Mucosa of descending colon (tissue), 3 donors: ENCODE measurements at places on chromosomes 13 and 19. TPM values are rescaled to one million over a fixed set of nuclear protein-coding genes. Genes with fewer than 3 reads are reported as not detected.
A peak's percentile ranks its signal among the peaks of the same experiment; 100 is the strongest.

DNA sequence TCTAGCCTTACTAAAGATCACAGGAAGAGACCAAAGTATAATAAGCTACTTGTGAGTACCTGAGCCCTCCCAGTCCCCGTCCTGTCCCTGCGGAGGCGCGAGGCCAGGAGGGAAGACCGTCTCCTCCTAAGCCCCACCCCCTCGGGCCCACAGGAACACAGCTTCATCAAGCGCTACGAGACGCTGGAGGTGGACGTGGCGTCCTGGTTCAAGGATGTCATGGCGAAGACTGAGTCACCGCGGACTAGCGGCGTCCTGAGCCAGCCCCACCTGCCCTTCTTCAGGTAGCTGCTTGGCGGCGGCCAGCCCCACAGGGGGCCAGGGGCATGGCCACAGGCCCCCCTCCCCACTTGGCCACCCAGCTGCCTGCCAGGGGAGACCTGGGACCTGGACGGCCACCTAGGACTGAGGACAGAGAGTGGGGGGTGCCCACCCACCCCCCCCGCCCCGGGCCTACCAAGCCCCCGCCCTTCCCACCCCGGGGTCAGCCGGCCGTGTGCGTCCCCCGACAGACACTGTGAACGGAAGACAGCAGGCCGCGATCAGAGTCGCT is 2.4 kb upstream of the TGFBR3L start:
- no peak for DNase-seq

DNA sequence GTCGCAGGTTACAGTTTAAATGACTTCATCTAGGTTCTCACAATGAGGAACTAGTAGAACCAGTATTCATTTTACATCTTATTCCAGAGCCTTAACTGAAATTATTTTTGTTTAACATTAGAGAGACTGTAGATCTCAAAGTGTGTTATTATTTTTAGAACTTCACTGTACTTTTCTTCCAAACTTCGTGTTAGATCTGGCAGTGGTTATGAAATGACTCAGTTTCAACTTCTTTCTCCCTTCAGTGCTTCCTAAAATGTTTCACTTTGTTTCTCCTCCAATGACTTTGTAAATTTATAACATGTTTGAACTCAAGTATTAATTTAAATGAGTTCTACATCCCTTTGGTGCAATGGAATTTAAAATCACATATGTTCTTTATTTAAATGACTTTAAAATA is 139.3 kb downstream of the PCDH9 start:
- no peak for DNase-seq

SULT2A1 gene
- total RNA-seq: 0.67 TPM

LGALS14 gene
- not detected for total RNA-seq

GEMIN7 gene
- 14.4 TPM for total RNA-seq

DNA sequence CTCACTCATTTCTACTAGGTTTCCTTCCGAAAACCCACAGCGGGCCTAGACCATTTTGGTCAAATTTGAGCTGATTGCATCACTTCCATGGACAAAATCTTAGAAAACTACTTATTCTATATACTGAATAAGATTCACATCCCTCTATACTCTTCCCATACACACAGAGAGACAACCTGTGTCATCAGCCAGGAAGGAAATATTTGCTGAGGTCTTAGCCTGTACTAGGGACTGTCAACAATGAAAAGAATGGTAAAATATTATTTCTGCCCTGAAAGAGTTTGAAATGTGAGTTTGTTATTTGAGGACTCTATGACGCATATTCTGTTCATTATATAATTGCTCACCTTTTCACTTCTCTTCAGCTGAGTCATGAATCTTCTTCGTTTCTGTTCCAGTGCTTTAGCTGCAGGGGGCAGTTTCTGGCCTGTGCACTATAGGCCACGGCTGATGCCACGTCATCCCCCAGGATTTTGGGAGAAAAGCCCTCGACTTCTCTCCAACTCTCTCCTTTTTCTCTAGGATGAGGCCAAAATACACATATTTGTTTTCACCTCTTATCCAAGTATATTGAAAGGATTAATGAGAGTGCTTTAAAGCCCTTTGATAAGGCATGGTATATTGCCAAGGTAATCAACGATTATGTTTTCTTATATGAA is 47.7 kb downstream of the GSX1 start:
- DNase-seq: no peak

GRCh38 chr19:56633021-56633420 is 9.9 kb upstream of the SMIM17 start:
- no peak for DNase-seq

ZNF575 gene
- 18.2 TPM for total RNA-seq

PSG7 gene
- not detected for total RNA-seq

- DNase-seq: no peak
Observed at GRCh38 chr19:41847351-41848105, 2.7 kb downstream of the DMRTC2 start.

ELANE gene
- total RNA-seq: 1.2 TPM

DNA sequence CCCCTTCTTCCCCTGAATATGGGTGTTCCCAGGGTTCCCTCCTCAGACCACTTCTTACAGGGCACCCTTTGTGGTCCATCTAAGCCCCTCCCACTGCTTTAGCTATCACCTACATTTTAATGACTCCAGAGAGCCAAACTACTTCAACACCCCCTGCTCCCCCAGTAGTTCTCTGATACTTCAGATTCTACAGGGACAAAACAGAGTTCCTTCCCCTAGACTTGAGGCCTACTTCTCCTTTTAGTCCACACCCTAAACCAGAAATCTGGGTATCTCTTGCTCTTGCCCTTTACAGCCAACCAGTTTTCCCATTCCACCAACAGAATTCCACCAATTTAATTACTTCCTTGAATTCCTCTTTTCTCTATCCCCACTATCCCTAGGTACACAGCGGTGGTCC is 107.2 kb downstream of the KCNRG start:
- DNase-seq: no peak

- no peak for DNase-seq
Observed at GRCh38 chr19:32910874-32911273, 41.3 kb upstream of the SLC7A9 start.

GRCh38 chr19:4448147-4448985 is 9.2 kb downstream of the UBXN6 start:
- no peak for DNase-seq

SYNGR4 gene
- total RNA-seq: 0.41 TPM

- DNase-seq: no peak
Observed at GRCh38 chr19:18053576-18054219, 33.0 kb downstream of the IL12RB1 start.

- no peak for DNase-seq
Observed at GRCh38 chr13:35593651-35594050, 117.2 kb upstream of the MAB21L1 start.

GRCh38 chr13:42140494-42140893 is 92.0 kb downstream of the DGKH start:
- no peak for DNase-seq

GRCh38 chr13:94382517-94382916 is 97.0 kb downstream of the DCT start:
- no peak for DNase-seq

ATP4A gene
- not detected for total RNA-seq

GRCh38 chr13:73198991-73199411 is 140.2 kb downstream of the KLF5 start:
- no peak for DNase-seq

GRCh38 chr13:97715763-97716162 is 237.7 kb upstream of the IPO5 start:
- no peak for DNase-seq

OR7G2 gene
- total RNA-seq: not detected

LSR gene
- 123 TPM for total RNA-seq

- no peak for DNase-seq
Observed at GRCh38 chr13:47853236-47853635, 147.8 kb downstream of the SUCLA2 start.

MCEMP1 gene
- total RNA-seq: not detected

GRCh38 chr19:5273782-5274181 is 66.8 kb downstream of the PTPRS start:
- no peak for DNase-seq

GRCh38 chr13:23588666-23589065 is 18.5 kb downstream of the TNFRSF19 start:
- no peak for DNase-seq

DNA sequence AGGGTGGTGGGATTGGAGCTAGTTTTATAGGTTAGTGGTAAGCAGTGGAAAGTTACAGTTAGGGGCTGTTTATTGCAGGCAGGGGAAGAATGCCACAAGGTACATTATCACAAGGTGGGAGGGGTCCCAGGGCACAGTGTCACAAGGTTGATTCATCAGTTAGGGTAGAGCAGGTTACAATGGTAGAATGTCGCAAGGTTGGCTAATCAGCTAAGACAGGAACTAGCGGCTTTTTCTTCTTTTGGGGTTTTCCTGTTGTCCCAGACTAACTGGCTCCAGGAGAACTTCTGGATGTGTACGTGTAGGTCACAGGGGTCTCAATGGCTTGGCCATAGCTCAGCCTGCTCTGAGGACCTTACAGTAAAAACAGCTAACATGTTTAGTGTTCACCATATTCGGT is 1221.1 kb downstream of the SLITRK1 start:
- no peak for DNase-seq

XAB2 gene
- 30.7 TPM for total RNA-seq

GRCh38 chr19:53467485-53468262 is at the start of gene ZNF813:
TSS of gene ZNF813 (plus strand) at chr19:53467733. CDS start at chr19:53483823, 16,090 bp downstream.
- peak; percentile 99 for DNase-seq

DNA sequence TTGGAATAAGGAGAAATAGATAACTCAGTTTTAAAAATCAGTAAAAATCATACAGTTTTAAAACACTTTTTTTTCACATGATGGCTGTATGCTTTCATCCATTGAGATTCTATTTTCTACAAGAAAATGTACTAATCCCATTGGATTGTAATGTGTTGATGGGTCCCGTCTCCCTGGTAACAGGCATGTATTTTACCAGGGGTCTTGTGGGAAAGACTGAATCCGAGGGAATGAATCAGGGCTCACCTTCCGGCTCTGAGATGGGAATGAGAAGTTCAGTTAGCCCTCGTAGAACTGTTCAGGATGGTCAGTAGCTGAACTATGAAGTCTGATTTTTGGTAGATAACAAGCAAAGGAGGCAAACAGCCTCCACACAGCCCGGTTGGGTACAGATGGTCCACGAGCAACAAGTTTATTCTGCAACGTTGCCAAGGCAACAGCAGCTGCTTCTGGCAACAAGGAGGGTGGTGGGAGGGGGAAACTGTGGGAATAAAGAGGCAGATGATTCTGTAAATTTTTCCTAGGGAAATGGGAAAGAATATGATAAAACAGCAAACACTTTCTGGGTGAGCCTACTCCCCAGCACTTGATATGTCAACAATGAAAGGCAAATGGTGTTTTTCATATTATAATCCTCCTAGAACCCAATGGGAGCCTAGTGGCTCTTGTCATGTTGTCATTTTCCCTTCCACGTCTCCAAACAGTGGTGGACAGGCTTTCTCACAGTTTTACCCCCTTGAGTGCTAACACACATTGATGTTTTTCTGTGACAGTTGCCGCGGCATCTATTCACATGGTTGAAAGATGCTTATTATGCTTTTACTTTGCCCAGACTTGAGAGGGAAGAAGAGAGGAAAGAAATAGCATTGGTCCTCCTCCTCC is 12.4 kb upstream of the SIAH3 start:
- DNase-seq: no peak

DNA sequence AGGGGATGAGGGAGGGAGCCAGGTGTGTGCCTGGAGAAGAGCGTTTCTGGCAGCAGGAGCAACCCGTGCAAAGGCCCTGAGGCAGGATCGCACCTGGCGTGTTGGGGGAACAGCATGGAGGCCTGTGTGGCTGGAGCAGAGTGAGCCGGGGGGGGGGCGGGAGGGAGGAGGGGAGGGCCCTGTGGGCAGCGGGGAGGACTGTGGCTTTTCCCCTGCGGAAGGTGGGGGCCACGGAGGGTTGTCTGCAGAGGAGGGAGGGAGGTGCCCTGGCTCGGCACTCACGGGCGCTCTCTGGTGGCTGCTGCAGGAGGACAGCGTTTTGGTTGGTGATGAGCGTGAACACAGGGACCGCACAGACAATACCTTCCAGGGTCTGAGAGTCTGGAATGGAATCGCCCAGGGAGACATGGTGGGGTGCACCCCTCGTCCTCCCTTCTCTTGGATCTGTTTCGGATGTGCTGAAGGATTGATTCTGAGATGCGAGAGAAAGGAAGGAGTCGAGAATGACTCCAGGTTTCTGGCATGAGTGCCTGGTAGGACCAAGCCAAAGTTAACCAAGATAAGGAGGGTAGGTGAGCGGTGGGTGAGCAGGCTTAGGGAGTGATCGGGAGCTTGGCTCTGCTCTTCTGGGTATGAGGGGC is 6.5 kb downstream of the RAB11B start:
- peak; percentile 66 for DNase-seq

- DNase-seq: no peak
Observed at GRCh38 chr19:15998166-15998565, 49.4 kb downstream of the OR10H4 start.

DNA sequence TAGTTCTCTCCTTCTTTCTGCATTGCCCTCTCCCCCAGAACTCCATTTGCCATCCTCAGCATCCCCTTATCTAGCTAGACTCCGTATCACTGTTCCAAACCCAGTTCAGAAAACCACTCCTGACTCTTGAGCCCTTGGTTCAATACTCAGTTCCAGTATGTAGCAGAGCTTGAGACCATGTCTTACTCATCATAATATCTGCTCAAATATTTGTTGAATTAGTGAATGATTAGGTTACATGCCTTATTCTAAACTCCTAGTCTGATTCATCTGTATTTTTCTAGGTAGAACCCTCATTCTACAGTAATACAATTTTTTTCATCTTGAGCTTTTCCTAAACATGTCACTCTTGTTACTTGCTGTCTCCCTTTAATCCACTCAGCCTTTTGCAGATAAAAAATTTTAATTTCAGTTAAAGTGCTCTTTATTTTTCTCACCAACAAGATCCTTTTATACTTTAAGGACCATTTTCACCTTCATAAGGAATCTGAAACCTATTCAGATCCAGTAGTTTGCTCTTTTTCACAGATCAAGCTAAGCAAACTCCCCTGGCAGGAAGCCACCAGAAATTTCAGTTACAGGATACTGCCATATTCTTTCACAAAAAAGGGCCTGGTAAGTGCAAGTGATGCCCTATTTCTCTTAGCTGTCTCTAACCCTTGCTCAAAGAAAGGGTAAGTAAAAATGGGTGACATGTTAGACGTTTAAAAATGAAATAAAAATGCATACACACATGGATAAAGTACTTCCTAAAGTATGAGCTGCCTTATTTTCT is 23.1 kb upstream of the INTS6 start:
- no peak for DNase-seq
